ENCODE measurements at places on chromosomes 11 and 22.

DNA sequence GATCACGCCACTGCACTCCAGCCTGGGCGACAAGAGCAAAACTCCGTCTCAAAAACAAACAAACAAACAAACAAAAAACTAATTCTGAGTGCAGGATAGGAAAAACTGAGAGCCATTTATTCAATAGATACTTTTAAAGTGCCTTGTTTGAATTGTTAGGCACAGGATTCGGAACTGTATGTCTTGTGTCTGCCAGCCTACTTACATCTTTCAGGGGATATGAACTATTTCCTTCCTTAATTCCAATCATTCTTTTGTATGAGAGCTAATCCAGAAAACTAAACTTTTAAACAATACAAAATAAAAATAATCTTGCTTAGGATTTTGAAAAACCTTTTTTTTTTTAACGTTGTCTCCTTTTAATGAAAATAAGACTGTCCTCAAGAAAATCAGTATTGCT is 12.6 kb downstream of the UVRAG start:
- no peak for DNase-seq

- DNase-seq, result no peak
These were observed 24.6 kb upstream of the MYEOV start for GRCh38 chr11:69269388-69269787.

- no peak for DNase-seq
These were observed 12.4 kb downstream of the MYH9 start for GRCh38 chr22:36375071-36375980.

DNA sequence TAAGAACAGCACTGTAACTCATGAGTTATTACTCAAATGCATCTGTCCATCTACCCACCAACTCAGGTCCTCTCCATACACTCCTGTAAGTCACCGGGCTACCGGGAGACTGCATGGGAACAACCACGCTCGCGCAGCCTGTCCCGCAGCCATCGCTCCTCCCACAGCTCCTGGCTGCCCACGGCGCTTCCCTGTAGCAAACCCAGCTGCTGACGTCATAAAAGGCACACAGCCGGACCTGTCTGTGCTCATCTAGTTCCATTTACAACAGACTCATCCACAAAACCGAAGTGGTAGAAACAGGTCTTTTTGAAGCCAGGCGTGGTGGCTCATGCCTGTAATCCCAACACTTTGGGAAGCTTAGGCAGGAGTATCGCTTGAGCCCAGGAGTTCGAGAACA is 23.4 kb upstream of the PACSIN2 start:
- DNase-seq, result no peak

- no peak for DNase-seq
These were observed 564.8 kb downstream of the TBC1D22A start for GRCh38 chr22:47327241-47327640.

Measured in stimulated activated CD8-positive, alpha-beta memory T cell treated with anti-CD3 and anti-CD28 coated beads, Interleukin-7, amount 100 ng/mL, for 24 hours (primary cell).